ENCODE measurements at places on chromosomes 5 and 9.

GRCh38 chr9:89839449-89839848, 234.6 kb downstream of the GADD45G start:
- DNase-seq: no peak

DNA sequence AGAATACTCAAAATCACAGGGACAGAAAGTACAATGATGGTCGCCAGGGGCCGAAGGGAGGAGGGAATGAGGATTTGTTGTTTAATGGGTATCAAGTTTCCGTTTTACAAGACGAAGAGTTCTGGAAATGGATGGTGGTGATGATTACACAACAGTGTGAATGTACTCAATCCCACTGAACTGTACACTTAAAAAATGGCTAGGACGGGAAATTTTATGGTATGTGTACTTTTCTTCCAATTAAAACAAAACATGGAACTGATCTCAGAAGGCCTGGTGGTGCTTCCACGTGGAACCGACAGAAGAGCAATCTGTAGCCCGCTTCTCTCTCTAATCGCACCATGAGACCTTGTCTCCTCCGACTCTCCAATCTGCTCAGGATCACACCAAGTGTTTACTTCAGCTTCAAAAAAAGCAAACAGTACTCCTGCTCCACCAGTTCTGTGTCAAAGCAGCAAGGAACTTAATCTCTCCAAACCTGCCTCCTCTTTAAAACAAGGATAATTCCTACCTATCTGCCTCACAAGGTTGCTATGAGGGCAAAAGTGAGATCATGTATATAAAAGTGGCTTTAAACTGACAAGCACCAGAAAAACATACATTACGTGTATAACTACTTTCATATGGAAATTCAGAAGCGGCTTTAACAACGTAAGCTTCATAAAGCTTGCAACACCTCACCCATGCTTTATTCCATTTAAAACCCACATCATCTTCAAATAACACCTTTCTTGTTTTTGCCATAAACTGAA, 2.1 kb downstream of the ECPAS start:
- peak; percentile 25 for DNase-seq

- DNase-seq: no peak
These were observed 90.8 kb downstream of the PLPPR1 start for GRCh38 chr9:101119206-101119819.

DNA sequence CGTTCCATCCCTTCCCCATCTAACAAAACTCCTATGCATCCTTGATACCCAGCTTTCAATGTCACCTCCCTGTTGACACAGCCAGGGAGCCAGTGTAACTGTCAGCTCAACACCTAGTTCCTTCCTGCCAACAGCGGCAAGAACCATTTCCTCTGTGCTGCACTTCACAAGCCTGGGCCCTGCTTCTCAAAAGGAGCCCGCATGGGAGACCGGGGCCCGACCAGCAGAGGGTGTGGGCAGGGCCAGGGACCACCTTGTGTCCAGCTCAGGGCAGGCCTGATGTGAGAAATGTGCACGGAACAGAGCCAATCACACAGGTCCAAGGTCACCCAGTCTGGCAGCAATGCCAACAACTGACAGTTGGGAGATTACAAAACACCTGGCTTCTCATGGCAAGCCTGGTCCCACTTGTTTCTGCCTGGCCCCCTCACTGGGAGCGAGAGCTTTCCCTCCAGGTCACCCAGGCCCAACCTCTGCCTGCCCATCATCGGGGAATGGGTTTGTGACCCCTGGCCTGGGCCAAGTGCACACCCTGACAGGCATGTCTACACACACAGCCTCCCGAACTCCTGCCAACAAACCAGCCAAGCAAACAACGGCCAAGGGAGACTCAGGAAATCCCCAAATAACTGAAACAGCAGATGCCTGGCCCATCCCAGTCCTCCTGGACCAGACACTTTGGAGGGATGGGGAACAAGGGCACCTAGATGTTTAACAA, 3.1 kb downstream of the RNF44 start:
- peak; percentile 52 for DNase-seq

GRCh38 chr5:121182788-121183490, 668.7 kb upstream of the FTMT start:
- peak; percentile 8 for DNase-seq

DNA sequence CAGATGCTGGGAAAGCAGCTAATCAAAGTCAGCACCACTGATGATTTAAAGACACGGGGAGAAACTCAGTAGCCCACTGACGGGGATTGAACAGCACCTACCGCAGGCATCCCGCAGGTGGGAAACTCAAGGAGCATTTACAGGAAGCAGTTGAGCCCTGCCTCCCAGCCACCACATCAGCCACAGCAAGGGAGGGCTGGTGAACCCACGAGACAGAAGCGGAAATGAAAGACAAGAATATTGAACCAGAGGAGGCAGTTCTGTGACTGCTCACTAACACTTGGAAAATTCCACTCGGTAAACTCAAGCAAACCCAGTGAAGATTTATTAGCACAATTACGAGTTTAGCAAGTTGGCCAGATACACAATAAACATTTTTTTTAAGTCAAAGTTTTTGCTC, 10.6 kb upstream of the FAM163B start:
- DNase-seq: peak; percentile 88

DNA sequence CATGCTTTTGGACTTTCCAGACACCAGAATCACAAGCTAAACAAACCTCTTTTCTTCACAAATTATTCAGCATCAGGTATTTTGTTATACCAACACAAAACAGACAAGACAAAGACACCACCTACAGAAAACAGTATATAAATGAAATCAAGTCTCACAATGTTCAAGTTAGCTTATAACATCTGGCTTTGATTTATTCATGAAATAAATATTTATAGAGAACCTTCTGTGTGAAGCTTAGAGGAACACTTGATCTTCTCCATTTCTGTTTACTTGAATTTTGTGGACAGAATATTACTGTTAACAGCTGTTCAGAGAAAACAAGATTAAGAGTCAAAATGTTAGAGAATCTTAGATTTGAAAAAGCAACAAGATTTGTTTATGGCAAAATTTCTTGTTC, 137.4 kb upstream of the PRR16 start:
- no peak for DNase-seq

- no peak for DNase-seq
These were observed 69.8 kb downstream of the CMYA5 start for GRCh38 chr5:79759436-79759835.

GRCh38 chr9:115057559-115057958, 60.4 kb downstream of the TNC start:
- no peak for DNase-seq

GRCh38 chr5:153985498-153985897, 53.2 kb downstream of the FAM114A2 start:
- no peak for DNase-seq

- DNase-seq: peak; percentile 9
These were observed 13.1 kb downstream of the LRRC26 start for GRCh38 chr9:137156567-137157375.
